Gastrocnemius medialis (tissue), 4 donors: ENCODE measurements at places on chromosomes 7 and 10. TPM values are rescaled to one million over a fixed set of nuclear protein-coding genes. Genes with fewer than 3 reads are reported as not detected.
A peak's percentile ranks its signal among the peaks of the same experiment; 100 is the strongest.

The SUPV3L1 gene
- 38.8 TPM for total RNA-seq

The TDRD1 gene
- total RNA-seq: 0.10 TPM

The TMEM140 gene
- total RNA-seq: 179 TPM

The VAX1 gene
- total RNA-seq: not detected

The DENND2A gene
- total RNA-seq: 1.2 TPM

The HOXA2 gene
- 0.38 TPM for total RNA-seq

The TUBAL3 gene
- not detected for total RNA-seq

DNA sequence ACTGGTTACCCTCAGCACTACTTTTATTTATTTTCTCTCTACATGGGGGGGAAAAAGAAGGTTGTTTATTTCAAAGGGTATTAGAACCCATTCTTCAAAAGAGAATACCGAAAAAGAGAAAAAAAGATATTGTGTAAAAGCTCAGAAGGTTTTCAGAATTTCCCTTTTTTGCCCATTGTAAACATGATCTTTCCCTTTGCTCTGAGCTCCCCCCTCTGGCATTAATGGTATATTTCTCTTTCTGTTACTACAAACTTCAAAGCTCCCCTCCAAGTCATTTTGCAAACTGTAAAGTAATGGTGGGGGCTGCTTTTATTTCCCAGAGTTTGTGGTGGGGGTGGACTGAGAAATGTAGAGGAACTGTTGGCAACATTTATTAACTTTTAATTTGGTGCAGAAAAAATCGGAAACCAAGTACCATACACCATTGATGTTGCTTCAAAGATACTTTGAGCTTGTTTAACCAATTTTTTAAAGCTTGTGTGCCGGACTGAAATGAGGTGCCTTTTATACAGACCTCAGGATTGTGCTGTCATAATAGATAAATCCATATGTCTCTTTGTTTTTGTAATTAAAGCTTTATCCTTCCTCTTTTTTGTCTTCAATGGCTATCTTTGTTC lies 181.5 kb downstream of the EXOC4 start:
- no peak overlapping the region for H3K27ac ChIP-seq
- DNase-seq: no peak
- H3K36me3 ChIP-seq: no peaks in the 10 kb centered on the region

GRCh38 chr10:126777714-126778113 lies 107.2 kb upstream of the C10orf90 start:
- no peaks in the 10 kb centered on the region for H3K27me3 ChIP-seq
- H3K4me3 ChIP-seq: no peak overlapping the region
- DNase-seq: no peak
- H3K27ac ChIP-seq: no peak overlapping the region
- H3K4me1 ChIP-seq: no peaks in the 10 kb centered on the region

- DNase-seq: no peak
- no peak overlapping the region for H3K27ac ChIP-seq
- H3K4me3 ChIP-seq: no peak overlapping the region
- no peaks in the 10 kb centered on the region for H3K4me1 ChIP-seq
- no peaks in the 10 kb centered on the region for H3K27me3 ChIP-seq
- no peaks in the 10 kb centered on the region for H3K36me3 ChIP-seq
Measured at GRCh38 chr7:123437447-123437995, 96.9 kb downstream of the IQUB start.

DNA sequence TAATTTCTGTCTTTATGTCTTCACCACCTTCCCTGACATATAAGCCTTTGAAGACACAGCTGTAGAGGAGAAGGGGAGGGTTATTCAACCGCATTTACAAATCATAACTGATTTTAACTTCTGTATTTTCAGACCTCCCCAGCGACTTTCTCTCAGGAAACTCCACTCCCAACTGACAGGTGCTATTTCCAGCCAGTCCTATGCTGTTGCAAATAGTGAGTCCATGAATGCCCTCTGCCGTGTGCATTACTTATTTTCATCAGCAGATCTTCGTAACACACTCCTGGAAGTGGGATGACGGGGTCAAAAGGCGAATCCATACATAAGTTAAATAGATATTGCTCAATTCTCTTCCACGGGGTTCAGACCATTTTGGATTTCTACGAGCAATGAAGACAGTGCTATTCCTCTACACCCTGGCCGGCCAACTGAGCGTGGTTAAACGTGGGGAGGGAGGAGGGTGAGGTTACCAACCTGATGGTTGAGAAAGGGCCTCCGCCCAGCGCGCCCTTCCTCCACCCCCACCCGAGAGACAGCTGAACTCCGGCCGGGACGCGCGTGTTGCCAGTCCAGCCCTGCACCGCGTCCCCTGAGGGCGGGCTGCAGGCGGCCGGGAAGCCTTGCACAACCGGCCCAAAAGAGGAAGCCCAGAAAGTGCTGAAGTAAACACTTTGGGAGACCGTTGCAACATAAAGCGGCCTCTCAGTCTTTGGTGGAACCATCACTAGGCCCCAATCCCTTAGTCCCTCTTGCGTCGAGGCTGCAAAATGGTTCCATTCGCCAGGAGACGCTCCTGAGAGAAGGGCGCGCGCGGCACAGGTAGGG lies at the start of gene APBB1IP:
Gene APBB1IP, plus strand, starts transcription at position 705 of the 825 bp plus-strand sequence. CDS start 53,986 bp downstream, outside the sequence.
- H3K4me1 ChIP-seq: no peaks in the 10 kb centered on the region
- peak within 1 kb of the TSS; percentile 55 for H3K27ac ChIP-seq
- H3K4me3 ChIP-seq: peak within 1 kb of the TSS; percentile 9
- peak; percentile 68 for DNase-seq

GRCh38 chr7:48875045-48875916 lies 49.1 kb upstream of the CDC14C start:
- H3K27me3 ChIP-seq: no peaks in the 10 kb centered on the region
- no peaks in the 10 kb centered on the region for H3K36me3 ChIP-seq
- H3K4me1 ChIP-seq: no peaks in the 10 kb centered on the region
- H3K4me3 ChIP-seq: no peak overlapping the region
- DNase-seq: no peak

DNA sequence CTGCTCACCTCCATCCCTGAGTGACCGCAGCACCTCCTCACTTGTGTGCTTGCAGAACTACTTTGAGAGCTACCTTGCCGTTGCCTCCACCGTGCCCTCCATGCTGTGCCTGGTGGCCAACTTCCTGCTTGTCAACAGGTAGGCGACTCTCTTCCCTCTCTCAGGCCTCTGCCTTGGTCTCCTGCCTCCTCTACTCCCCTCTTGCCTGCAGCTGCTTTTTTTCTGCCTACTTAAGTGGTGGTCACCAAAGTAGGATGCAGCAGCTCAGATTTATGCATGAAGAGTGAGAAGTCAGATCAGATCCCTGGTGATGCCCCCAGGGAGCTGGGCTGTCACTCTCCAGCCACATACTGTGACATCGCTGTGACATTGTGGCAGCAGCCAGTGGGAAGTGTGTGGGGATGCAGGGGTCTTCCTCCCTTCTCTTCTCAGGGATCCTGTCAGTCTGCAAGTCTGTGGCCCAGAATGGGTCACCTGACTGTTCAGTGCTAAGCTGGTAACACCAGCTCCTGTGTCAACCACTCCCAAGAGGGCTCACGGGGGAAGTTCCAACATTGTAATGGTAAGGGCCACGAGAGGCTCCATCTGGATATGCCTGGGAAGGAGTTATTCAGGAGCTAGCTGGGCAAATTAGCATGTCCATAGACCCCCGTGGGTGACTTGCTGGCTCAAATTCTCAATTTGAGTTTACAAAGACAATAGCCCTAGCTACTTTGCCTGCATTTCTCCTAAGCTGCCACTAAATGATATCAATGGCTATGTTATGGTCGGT lies 25.3 kb downstream of the SLC29A3 start:
- H3K4me3 ChIP-seq: no peak overlapping the region
- no peaks in the 10 kb centered on the region for H3K36me3 ChIP-seq
- no peak overlapping the region for H3K27ac ChIP-seq
- DNase-seq: no peak

GRCh38 chr10:7529638-7530037 lies 118.8 kb upstream of the SFMBT2 start:
- no peak overlapping the region for H3K27ac ChIP-seq
- H3K36me3 ChIP-seq: no peaks in the 10 kb centered on the region
- peaks cover 6% of the 10 kb centered on the region for H3K27me3 ChIP-seq
- H3K4me1 ChIP-seq: no peaks in the 10 kb centered on the region
- DNase-seq: no peak

GRCh38 chr10:14451341-14451740 lies 120.6 kb upstream of the FRMD4A start:
- no peak overlapping the region for H3K4me3 ChIP-seq
- no peak for DNase-seq

GRCh38 chr7:98784216-98784785 lies 85.5 kb downstream of the TMEM130 start:
- H3K4me3 ChIP-seq: no peak overlapping the region
- no peaks in the 10 kb centered on the region for H3K4me1 ChIP-seq
- H3K27ac ChIP-seq: no peak overlapping the region
- H3K36me3 ChIP-seq: no peaks in the 10 kb centered on the region
- no peaks in the 10 kb centered on the region for H3K27me3 ChIP-seq

DNA sequence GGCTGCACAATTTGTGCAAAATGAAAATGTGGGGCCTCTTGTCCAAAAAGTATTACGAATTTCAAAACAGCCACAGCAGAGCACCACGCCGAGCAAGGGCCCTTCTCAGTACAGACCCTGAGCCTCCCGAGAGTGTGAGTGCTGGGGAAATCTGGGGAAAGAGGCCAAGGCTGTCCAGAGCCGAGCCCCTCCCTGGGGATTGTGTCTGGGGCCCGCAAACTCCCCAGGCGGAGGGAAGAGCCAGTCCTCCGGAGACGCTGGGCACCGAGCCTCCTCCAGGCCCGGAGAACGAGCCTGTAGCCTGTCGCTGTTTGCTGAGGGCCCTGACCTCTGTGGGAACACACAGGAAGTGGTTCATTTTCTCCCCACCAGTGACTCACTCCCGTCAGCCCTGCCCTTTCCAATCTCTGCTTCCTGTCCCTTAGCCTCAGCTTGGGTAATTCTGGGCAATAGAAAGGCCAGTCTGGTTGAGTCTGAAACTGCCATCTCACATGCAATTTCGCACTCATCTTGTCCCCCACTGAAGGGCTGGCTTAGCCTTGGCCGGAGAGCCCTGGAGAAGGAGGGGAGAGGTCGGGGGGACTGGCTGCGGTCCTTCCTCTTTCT lies 19.5 kb upstream of the GNA12 start:
- peak; percentile 61 for DNase-seq
- H3K36me3 ChIP-seq: no peaks in the 10 kb centered on the region
- peak overlapping the region; percentile 73 for H3K27ac ChIP-seq
- H3K27me3 ChIP-seq: no peaks in the 10 kb centered on the region
- no peak overlapping the region for H3K4me3 ChIP-seq

DNA sequence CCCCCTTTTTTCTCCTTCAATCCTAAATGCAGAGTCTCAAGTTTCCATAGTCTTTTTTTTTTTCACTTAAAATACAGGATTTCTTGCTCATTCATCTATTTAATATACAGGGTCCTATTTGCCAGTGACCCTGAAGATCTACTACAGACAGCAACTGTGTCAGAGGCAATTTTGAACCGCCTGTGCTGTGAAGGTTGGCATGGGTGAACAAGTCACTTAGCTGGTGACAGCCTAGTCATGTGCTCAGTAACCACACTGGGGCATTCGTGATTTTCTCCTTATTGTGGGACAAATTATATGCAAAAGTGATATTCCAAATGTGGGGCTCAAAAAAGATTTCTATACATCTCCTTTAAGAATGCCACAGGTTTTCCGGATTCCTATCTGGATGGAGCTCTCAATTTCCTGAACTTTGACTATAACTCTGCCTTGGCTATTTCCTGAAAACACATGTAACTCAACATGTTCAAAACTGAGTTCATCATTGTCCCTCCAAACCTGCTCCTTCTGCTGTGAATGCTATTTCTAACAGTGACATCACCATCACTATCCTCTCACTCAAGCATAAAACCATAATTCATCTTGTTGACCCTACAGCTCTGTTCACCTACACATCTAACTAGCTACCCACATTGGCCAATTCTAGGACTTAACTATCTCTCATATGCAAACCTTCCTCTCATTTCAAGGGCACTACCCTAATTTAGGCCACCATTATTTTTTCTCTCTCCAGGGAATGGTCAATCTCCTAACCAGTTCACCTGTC lies 36.7 kb downstream of the CDK6 start:
- no peaks in the 10 kb centered on the region for H3K27me3 ChIP-seq
- peaks cover 8% of the 10 kb centered on the region for H3K4me1 ChIP-seq
- no peak overlapping the region for H3K4me3 ChIP-seq
- H3K36me3 ChIP-seq: no peaks in the 10 kb centered on the region
- no peak for DNase-seq

DNA sequence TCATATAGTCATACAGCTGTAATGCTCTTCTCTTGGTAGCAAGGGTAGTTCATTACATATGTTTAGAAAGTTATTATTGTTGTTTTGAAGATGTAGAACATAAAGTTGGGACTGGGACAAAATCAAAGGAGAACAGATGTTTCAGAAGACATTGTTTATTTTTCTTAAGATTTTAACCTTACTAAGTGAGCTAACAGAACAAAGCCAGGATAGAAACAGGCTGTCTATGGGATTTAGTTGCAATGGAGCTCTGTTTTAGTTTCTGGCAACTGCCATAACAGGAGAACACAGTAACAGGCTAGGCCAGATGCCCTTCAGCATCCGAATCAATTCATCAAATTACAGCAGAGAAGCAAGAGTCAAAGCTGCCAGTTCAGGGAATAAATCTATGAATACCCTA lies 382.4 kb downstream of the ARL4A start:
- no peak for DNase-seq
- H3K4me1 ChIP-seq: no peaks in the 10 kb centered on the region
- no peak overlapping the region for H3K27ac ChIP-seq
- no peaks in the 10 kb centered on the region for H3K36me3 ChIP-seq
- H3K4me3 ChIP-seq: no peak overlapping the region
- H3K27me3 ChIP-seq: no peaks in the 10 kb centered on the region

DNA sequence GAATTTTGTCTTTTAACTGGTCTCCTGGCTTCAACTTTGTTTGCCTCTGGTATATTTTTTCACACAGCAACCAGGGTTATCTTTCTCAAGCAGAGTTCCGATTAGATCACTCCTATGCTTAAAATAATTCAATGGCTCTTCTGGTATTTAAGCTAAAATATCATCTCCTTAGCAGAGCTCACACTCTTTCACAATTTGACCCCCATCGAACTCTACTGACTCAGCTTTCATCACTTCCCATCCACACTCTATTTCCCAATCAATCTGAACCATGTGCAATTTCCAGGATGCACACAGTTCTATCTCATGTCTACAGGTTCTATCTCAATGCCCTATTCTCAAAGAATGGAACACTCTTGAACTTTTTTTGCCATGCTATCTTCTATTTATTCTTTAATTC lies 809.5 kb downstream of the GRID1 start:
- no peaks in the 10 kb centered on the region for H3K36me3 ChIP-seq
- H3K4me3 ChIP-seq: no peak overlapping the region
- DNase-seq: no peak
- no peaks in the 10 kb centered on the region for H3K4me1 ChIP-seq
- no peak overlapping the region for H3K27ac ChIP-seq
- H3K27me3 ChIP-seq: no peaks in the 10 kb centered on the region
